ENCODE measurements at places on chromosomes 1 and 21.

DNA sequence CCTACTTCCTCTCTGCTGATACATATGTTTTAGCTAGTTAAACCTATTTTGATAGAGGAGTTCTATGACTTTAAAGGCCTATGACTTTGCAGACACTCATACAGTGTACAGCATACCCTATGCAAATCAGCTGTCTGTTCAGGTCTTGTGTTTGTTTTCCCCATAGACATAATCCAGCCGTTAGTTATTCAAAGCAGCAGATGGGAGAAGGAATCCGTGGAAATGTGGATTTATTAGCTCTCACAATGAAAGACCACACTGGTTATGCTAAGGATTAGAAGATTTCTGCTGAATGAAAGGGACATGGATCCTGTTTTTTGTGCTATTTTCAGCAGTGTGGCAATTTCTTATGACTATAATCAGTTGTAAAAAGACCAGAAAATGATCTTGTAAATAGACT, 59.8 kb downstream of the MAST2 start:
- no peak for DNase-seq

DNA sequence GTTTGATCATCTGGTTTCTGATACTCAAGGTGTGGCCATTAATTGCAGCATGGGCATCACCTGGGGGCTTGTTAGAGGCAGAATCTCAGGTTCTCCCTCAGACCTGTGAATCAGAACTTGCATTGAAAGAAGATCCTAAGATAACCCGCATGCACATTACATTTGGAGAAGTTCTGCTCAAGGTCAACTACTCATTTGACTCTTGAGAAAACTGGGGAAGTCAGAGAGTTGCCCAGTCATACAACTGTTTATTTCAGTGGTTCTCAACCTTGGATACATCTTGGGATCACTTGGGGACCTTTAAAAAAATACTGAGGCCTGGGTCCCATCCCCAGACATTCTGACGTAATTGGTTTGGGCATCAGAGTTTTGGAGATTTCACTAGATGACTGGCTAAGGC, 30.5 kb downstream of the CAMTA1 start:
- no peak for DNase-seq

DNA sequence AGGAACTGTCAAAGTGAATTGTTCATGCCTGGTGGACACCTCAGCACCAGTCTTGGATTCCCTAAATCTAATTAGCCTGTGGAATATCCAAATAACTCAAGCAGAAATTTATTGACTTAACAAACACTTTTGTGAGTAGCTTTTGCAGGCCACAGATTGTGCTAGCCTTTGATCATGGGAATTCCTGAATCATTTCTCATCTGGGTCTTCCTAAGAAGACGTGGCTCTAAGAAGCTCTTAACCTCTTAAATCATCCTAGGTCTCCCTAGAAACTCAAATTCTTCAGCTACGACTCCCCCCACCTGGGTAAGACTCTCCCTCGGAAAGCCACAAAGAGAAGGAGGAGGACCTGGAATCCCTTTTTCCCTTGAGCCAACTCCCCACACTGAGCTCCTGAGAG, 53.8 kb upstream of the PSEN2 start:
- no peak for DNase-seq

GRCh38 chr1:228013131-228013934, 6.5 kb downstream of the WNT3A start:
- DNase-seq: no peak

DNA sequence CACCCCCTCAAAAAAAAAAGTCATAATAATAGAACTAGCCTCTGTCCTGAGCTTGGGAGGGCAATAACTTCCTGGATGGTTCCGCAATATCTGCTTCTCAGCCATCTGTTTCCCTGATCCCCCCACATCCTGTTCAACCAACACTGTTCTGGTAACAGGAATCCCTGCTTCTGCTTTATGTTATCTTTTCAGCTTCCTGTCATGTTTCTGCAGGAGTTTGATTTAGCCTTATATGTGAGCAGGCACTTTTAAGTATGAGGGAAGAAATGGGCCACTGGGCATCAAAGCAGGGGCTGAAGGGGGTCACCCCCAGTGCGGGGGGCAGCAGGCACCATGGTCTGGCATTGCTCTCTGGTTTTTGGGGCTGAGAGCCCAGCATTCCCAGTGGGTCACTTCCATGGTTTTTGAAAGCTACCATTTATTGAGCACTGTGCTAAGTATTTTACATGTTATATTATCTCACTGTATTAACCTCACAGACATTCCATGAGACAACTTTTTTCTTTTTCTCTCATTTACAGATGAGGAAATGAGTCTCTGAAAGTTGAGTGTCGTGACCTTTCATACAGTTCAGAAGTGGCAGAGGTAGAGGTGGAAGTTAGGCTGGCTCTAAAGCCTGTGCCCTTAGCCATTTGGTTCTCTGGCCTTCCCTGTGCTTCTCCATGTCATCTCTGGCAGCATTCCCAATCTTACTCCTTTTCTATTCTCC, 61.9 kb downstream of the DNTTIP2 start:
- peak; percentile 22 for DNase-seq

GRCh38 chr1:2969011-2969844, 52.0 kb upstream of the ACTRT2 start:
- no peak for DNase-seq

DNA sequence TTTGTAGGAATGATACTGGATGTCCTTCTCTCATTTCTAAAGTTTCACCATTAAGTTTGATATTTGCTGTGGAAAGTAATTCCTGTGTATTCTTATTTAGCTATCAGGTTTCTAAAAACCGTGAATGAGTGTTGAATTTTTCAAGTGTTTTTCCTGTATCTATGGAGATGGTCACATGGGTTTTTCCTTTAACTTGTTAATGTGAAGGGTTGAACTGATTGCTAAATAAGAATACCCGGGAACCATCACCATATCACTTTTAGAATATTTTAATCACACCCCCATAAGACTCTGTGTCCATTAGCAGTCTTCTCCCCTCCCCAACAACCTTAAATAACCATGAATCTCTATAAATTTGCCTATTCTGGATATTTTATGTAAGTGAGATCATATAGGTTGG, 16.5 kb upstream of the ASAP3 start:
- DNase-seq: no peak

GRCh38 chr1:29546496-29546895, 310.2 kb downstream of the PTPRU start:
- no peak for DNase-seq

DNA sequence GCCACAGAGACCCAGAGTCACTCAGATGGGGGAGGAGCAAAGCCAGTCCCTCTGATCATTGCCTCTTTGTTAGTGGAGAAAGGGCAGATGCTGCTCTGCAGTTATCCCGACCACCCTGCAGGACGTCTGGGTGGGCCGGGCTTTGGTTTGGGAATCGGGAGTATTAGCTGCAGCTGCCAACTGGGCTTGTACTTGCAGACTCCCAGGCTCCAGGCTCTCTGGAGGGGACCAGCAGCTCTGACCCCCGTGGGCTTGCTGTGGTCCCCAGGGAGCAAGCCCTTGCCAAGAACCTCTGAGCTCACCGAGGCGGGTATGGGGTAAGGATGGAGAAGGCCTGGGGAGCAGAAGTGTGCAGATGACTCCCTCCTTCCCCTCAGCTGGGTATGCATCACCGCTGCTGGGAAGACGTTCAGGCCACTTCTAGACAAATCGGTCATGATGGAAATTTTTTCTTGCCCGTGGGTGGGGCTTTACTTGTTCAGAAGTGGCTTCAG, 21.6 kb downstream of the MAPKAPK2 start:
- DNase-seq: no peak

- DNase-seq: no peak
These were observed 652.3 kb downstream of the PTPRC start for GRCh38 chr1:199291022-199291740.

All from SW 1271 (cell line).